ENCODE measurements at places on chromosomes 6 and 20. TPM values are rescaled to one million over a fixed set of nuclear protein-coding genes. Genes with fewer than 3 reads are reported as not detected.

The SIRPB2 gene
- total RNA-seq: not detected

The KCNS1 gene
- total RNA-seq: 0.11 TPM

The LY6G5C gene
- total RNA-seq: 3.5 TPM

DNA sequence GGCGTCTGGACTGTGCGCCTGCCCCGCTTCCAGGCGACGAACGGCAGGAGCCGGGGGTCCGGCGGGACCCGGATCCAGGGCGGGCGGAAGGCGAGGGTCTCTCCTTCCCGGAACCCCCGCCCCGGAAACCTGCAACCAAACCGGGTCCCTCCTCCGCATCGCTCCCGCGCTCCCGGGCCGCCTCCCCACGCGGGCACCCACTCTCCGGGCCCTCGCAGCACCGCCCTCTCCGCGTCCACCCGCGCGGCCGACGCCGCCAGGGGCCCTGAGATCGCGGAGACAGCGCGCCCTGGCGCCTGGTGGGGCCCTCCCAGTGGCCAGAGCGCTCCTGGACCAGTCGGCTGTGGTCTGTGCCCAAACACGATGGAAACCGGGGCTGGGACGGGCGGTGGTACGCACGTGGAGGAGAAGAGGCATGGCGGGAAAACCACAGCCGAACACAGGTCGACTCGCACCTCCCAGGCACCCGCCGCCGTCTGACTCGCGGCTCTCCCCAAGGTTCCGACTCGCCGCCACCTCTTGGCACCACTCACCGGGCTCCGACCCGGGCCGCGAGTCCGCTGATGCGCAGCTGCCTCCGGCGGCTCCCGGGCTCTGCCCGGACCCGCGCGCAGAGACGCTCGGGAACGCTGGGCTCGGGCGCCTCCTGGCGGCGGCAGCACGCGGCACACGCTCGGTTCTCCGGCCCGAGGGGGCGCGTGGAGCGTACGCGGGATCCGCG, 7.9 kb downstream of the NKX2-2 start:
- DNase-seq: peak; percentile 85

The ENPP1 gene
- not detected for total RNA-seq

The DNAH8 gene
- total RNA-seq: 0.11 TPM

- DNase-seq: no peak
Observed at GRCh38 chr6:137290601-137291261, 71.5 kb upstream of the IFNGR1 start.

The KHDC1L gene
- total RNA-seq: not detected

GRCh38 chr6:113306552-113307145, 550.5 kb upstream of the MARCKS start:
- peak; percentile 43 for DNase-seq

The BTNL2 gene
- not detected for total RNA-seq

The KIF13A gene
- 0.30 TPM for total RNA-seq
